ENCODE measurements at places on chromosomes 1 and 21.
A peak's percentile ranks its signal among the peaks of the same experiment; 100 is the strongest.

DNA sequence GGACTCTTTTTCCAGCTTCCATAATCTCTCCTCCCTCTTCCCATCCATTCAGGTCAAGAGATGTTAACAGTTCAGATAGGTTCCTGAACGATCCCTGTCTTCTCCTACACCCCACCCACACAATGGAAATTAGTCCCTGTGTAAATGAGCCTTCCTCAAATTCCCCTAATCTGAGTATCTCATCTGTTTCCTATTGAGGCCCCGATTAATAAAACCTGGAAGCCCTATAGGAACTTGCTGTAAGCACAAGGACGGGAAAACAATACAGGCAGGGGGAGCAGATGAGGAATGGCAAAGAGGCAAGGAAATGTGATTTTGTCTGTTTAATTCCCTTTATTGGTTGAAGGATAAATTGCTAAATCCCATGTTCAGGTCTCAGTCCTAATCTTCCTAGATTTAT, 7.1 kb upstream of the GPX7 start:
- DNase-seq, result no peak

DNA sequence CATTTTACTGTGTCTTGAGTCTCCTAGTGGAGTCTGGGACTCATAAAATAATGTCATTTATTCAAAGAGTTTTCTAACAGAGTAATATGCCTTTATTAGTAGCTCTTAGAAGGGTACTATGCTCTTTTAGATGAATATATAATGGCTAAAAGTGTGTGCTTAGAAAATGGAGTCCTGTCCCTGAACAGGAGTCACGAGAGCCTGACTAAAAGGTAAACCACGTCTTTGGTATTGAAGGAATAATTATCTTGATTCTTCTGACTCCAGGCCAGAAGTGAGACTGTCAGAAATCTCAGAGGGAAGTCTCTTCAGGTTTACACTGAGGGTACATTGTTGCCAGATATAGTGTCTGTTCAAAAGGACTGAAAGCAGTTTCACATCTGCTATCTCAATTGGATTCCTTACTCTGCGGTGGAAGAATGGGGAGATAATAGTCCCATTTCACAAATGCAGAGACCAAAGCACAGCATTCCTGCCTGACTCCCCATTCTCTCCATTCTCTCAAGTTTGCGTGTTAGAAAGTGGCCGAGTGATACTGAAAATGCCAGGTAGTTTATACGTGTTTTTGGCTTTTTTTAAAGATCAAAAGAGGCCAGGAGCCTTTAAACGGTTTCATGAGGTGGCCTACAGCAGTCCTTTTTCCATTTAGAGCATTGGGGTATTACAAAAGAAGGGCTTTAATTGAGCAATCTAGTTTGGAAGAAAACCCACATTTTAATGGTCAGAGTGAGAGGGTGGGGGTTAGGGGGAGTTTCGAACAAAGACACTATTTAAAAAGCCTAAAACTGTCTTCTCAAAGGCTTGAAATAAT, 176.6 kb downstream of the VPS13D start:
- DNase-seq, result no peak

DNA sequence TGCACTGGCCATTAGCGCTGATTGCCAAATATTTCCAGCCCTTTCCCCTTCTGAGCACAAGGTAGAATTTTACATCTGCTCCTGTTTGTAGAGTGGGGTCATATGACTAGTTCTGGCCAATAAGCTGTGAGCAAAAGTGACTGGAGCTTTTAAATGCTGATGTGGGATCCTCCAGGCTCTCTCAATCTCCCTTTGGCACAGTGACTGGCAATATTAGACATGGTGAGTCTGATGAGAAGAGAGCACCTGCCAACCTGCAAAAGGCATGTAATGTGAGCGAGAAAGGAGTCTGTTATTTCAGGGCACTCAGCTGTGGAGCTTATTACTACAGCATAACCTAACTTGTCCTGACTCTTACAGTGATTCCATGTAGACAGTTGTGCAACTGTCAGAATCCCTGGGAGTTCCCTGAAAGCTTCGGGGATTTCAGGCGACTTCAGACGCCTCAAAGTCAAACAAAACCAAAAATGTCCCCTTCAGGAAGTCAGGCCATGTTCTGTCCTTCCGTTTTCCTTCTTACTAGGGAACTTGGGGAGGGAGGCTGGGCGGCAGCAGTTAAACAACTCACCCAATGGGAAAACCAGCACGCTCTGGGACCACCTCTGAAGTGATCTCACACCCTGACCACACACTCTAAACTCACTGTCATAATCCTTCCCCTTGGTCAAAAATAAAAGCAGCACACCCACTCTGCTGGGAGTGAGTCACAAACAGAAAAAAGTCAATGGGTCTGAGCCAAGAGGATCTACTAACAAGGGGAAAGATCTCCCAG, 3.6 kb upstream of the RASSF5 start:
- DNase-seq, result peak; percentile 73

DNA sequence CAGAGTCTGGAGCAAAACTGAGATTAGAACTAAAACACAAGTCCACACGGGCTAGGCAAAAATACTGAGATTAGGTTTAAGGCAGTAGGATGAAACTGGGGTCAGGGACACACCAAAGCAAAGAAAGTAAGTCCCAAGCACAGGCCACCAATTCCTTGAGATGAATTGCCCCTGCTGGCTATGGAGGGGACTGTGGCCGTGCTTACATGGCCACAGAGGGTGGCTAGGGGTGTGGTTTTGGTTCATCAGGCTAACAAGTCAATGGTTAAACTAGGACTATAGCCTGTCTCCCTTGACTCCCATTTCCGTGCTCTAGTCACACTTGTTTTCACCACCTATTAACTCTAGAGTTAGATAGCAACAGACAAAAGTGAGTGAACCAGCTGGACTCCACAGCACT, 394.8 kb downstream of the PBX1 start:
- DNase-seq, result no peak

DNA sequence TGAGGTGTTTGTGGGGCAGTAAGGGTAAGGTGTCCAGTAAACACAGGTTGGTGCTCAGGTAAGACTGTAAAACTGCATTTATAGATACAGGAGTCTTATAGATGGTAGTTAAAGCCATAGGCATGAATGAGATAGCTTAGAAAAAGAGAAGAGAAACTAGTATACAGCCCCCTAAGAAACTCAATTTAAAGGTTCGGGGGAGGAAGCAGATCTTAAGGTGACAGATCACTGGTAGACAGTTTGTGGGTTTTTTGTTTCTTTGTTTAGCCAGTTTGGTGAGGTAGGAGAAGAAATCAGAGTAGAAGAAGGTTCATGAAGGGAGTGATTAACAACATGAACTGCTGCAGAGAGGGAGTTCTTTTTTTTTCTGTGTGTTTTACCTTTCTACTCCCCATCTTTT, 6.1 kb upstream of the AGO3 start:
- no peak for DNase-seq

- no peak for DNase-seq
Measured at GRCh38 chr1:26049531-26050247, 3.8 kb upstream of the SLC30A2 start.

DNA sequence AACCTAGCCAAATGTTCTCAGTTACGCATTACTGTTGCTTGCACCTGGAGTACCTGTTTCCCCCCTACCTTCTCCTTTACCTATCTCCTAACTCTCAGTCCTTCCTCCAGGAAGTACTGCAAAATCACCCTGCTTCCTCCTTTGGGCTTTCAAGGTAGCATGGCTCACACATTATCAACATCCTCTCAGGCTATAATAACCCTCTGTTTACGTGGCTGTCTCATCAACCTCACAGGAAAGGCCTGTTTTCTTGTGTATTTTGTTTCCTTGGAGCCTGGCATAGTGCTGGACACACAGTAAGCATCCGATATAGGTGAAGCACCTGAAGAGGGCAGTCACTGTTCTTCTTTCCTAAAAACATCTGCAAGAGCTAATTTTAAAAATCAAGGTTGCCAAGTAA, 32.7 kb upstream of the ANGPTL7 start:
- no peak for DNase-seq

DNA sequence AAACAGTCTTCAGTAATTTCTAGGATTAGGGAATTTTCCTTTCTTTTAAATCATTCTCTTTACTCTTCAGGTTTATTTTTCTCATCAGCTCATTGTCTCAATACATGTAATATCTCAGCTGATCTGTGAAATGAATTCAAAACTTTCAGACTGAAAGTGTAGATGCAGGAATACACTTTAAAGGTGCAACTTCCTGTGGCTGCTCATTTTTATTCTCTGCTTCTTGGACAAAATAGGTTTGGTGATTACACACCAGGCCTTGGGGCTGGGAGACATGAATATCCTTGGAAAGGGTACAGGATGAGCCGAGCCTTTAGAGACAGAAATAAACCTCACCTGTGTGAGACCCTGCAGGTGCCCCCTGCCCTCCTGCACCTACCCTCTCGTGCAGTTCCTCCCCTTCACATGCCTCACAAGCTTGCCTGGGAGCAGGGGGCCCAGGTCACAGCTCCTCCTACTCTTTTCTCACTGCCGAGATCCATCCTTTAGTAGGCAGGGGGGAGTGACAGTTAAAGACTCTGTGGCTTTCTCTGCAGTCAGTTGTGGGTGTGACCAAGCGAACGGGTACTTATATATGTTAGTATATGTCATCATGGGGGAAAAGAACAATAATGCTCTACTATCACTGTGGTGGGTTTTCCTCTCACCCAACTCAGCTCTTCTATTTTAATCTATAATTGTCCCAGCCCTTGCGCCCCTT, 23.6 kb downstream of the XCL2 start:
- DNase-seq, result no peak

- DNase-seq, result no peak
Measured at GRCh38 chr1:225653463-225654276, 747 bp upstream of the ENAH start.

DNA sequence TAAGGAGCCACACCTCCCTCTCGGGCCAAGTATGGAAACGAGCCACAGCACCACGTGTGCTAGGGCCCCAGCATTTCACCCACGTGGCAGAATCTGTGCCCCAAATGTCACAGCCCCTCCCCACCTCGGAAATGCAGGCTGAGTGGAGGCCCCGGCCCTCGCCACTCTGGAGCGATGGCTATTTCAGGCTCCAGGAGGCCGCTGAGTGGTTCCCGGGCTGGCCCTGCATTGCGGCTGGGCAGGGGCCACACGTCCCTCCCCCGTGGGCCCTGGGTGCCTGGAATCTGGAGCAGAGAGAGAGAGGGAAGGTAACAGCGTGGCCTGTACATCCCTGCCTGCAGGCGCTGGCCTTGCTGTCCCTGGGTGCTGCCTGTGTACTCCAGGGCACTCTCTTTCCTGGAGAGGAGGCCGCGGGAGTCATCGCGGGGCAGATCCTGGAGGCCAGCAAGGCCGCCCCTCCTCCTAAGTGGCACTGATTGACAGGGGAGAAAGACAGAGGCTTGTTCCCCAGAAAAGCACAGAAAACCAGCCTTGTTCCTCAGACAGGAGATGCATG, 68.0 kb upstream of the TRAPPC10 start:
- DNase-seq, result no peak

DNA sequence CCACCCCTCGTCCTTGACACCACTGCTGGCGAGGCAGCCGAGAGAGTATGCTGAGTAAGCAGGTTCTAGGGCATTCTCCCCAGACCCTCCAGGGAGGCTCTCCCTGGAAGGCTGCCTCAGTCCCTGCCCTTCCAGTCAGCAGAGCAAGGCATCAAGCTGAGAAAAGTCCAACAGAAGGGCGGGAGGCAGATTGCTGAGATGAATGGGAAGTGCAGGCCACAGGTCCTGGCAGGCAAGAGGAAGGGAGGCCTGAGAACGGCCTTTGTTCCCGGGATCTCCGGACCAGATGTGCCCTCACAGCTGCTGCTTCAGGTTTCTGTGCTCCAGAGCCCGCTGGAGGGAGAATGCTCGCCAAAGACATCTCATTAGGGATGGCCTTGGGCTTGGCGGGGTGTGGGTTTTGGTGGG, 270.0 kb upstream of the VAMP3 start:
- DNase-seq, result no peak

DNA sequence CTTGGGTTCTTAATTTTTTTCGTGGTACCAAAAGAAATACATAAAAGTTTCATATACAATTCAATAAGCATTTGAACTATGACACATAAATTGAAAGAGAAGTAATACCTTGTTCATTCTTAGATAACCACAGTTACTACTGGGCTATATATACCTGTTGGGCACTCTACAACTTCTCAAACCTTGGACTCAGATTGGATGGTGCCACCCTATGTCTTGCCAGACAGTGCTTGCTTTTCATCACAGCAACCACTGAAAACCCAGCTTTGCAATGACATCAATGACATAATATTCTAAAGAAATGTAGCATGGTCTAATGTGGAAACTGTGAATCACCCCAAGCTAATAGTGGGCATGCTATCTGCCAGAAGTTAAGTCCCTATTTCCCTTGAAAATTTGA, 62.8 kb upstream of the DPH5 start:
- DNase-seq, result no peak

- DNase-seq, result peak; percentile 33
Measured at GRCh38 chr1:167648978-167649744, 19.1 kb downstream of the RCSD1 start.

GRCh38 chr1:218474128-218474527, 129.0 kb downstream of the TGFB2 start:
- DNase-seq, result no peak

DNA sequence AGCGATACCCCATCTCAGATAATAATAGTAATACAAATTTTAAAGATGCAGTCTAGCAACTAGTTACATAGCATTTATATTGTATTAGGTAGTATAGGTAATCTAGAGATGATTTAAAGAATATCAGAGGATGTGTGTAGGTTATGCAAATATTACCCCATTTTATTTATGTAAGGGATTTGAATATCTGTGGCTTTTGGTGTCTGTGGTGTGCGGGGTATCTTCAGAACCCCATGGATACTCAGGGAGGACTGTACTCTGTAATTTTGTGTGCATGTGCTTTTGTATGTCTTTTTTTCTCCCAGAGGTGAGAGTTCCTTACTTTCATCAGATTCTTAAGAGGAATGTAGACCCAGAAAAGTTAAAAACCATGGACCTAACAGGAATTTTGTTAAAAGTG, 12.8 kb downstream of the RNF2 start:
- no peak for DNase-seq

- DNase-seq, result no peak
Measured at GRCh38 chr1:206954459-206955342, 8.4 kb upstream of the PIGR start.

DNA sequence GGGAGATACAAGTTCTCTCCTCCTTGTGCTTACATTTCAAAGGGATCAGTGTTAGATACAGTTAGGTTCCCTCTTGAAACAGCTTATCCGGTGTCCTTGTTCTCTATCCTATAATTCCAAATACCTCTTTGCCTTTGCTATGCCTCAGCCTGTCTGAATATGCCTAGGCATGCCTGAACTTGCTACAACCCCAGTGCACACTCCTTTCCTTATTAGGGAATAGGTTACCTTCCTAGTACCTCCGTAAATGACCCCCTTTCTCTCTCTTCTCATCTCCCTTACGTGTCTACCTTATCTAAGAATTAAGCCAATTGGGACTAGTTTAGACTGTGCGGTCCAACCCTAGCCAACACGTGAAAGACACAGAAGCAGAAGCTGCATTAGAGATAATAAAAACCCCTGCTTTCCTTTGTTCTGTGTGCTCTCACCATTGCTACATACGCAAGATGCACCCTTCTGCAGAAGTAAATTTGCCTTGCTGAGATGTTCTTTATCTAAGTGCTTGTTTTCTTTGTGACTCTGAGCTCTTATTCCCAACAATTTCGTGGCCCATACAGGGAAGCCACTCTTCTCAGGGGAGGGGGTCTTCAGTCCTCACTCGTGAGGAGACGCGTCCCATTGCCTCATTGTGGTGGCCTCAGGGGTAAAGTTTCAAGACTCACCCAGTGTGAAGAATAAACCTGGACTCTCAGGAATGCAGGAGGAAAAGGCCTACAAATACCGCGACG, 802.1 kb downstream of the PLA2G4A start:
- DNase-seq, result no peak

GRCh38 chr1:201245082-201245481, 38.2 kb upstream of the PKP1 start:
- no peak for DNase-seq

Data from AML-193 (cell line).